ENCODE measurements at places on chromosomes 3 and 15.

DNA sequence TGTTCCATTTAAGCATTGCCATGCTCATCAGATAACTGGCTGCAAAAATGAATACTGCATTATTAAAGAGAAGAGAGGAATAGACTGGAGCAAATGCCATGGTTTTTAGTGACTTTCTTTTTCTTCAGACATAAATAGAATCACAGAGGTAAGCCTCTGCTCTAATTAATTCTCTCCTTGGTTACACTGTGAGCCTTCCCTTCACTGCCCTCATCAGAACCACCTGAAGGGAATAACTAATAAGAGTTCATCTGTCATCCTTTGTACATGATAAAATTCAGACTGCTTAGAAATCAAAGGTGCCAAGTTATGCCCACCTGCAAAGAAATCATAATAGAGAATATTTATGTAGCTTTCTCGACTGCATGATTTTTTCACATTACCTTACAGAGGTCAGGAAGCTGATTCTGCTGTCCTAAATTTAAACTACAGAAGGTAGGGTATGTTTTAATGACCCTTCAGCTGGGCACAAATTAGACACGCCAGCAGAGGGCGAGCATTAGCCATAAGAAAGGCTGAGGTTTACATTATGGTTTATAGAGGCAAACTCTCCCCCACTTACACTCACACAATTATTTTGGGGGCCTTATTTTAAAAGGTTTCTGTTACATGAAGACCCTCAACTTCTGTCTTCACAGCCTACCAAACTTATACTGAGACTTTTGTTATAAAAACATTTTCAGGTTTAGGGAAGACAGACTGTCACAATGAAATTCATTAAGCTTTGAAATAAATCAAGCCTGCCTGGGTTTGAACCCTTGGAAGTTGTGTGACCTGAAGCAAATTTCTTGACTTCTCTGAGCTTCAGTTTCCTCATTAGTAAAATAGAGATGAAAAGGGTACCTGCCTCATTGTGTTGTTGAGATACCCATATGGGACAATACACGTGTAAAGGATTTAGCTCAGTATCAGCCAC is 15.3 kb upstream of the UNC13C start:
- peak; percentile 24 for DNase-seq

DNA sequence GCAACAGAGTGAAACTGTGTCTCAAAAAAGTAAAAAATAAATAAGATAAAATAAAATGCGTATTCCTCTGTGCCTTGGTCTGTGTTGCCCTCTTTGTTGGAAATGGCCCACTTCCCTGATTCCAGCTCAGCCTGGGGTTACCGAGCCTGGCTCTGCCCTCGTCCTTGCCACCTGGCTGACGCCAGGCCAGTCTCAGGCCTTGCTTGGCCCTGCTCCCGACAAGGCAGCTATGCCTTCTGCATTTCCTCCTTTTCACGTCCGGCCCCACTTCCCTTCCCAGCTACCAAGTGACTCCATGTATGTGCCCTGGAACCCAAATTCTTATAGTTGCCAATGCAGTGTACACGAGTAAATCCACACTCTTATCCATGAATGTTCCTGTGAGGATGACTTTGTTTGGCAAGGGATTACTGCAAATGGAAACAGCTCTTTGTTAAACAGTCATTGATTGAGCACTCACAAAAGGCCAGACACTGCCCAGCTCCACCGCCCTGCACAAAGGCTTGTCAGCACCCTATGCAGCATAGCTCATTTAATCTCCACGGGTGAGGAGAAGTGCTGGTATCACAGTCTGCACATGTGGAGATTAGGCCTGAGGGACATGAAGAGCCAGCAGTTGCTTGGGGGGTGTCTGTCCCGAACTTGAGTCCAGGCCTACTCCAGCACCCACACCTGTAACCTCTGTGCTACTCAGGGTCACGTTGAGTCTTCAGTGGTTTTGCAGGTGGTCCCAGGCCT is 25.1 kb downstream of the SPSB4 start:
- DNase-seq: peak; percentile 57

DNA sequence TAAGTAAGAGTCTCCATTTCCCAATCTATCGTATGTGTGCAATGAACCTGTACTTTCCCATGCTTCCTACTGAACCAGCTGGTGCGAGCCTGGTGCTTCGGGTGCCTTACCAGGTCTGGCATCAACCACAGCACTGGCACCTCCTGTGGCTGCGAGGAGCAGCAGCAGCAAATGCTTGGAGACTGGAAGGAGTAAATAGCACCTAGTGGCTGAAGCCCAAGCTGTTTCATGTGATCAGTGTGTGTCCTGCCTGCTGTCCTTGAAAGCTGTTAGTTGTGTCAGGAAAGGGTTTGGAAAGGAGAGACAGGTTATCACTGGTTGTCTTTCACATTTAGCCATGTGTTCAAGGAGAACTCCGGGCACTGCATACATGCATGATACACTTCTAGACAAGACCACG is 31.8 kb downstream of the PCOLCE2 start:
- peak; percentile 23 for DNase-seq

DNA sequence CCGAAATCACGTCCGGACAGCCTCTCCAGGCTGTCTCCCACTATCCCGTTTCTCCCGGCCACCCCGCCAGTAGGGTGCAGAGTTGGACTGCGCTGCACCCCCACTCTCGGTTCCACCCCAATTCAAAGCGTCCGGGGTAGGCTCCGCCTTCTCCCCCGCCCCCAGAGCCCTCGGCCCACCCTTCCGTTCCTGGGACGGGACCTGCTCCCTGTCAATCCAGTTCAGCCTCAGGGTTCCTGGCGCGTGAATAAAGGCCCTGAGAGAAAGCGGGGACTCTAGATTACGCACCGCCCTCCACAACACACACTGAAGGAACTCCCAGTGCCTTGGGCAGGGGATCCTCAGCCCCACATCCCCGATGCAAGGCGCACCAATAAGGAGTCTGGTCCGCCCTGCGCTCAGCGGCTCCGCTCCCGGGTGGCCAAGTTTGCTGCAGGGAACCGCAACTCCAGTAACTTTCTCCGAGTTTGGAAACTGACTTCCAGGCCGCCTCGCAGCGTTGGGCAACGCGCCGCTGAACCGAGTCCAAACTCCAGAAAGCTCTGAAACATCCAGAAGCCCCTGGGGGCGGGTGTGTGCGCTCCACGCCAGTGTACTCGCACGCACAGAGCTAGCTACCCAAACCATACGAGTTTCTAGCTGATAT is 1.9 kb downstream of the ADAMTS9 start:
- no peak for DNase-seq

DNA sequence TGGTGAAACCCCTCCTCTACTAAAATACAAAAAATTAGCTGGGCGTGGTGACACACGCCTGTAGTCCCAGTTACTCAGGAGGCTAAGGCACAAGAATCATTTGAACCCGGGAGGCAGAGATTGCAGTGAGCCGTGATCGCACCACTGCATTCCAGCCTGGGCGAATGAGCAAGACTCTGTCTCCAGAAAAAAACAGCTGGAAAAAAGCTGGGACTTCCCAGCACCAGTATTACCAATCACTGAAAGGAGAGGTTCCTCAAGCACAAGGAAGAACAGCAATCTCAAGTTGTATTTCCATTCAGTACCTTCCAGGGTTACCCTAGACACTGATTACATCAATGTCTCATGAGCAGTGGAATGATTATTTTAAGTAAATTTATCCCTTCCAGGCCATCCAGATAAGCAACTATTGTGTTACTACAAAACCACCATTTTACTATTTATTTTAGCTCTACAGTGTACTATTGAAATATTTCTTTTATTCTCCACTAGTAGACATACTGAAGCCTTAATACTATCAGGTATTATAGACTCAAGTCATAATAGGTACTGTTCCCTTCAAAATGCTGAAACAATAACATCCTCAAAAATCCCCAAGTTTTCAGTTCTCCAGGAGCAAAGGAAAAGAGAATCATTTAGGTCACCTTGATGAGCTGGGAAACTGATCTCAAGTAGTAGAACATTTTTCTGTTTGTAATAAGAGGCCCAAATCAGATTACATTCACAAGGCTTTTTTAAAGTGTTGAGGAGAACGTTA is 54.8 kb upstream of the VGLL4 start:
- no peak for DNase-seq

- no peak for DNase-seq
These were observed 40.4 kb upstream of the CTNNB1 start for GRCh38 chr3:41158947-41159346.

- no peak for DNase-seq
These were observed 360.0 kb upstream of the PROK2 start for GRCh38 chr3:72144773-72145505.

- DNase-seq: no peak
These were observed 18.6 kb downstream of the POMGNT2 start for GRCh38 chr3:43087249-43087776.

DNA sequence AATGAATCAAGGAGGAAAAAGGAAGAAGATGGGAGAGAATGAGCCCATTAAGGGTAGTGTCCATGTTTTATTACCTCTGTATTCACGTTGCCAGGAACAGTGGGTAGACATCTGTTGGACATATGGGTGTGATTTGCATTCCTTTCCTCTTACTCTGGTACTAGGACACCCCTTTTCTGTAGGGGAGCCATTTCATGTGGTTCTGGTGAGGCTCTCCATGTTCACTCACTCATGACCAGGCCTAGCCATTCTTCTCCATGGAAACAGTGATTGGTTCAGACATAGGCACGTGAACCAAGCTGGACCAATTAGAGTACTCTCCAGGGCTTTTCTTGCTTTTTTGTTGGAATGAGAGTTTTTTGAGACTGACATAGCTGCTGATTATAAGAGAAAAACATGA is 39.6 kb upstream of the PDCD6IP start:
- no peak for DNase-seq

DNA sequence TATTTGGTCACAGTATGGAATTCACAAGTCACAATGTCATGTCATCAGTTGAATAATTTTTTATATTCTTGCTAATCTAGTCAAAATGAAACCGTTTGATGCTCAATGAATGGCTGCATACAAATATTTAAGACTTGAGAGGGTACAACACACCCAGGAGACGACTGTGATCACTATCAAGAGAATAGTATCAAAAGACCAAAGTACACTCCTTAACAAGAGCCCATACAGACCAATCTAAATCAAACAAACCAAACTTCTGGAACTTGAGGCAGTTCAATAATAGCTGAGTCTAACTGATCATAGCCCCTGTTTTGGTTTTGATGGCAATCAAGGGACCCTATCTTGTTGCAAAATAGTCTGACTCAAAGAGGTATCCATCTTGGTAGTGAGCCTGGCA is 265.1 kb downstream of the THSD4 start:
- DNase-seq: no peak

DNA sequence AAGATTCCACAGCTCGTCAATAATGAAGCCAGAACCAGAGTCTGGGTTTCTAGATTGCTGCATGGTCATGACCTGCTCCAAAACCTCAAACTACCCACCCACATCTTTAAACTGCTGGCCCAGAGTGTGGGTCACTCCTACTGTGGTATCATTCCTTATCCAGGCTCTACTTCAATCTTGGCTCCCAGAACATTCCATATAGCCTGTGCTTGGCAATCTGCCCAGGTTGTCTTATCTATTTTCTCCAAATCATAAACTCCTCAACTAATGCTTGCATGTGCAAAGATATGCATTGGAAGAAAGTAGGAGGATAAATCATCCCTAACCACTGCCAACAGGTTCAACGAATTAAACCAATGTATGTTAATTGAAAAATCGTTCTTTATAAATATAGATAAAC is 169.7 kb downstream of the ANXA2 start:
- no peak for DNase-seq

DNA sequence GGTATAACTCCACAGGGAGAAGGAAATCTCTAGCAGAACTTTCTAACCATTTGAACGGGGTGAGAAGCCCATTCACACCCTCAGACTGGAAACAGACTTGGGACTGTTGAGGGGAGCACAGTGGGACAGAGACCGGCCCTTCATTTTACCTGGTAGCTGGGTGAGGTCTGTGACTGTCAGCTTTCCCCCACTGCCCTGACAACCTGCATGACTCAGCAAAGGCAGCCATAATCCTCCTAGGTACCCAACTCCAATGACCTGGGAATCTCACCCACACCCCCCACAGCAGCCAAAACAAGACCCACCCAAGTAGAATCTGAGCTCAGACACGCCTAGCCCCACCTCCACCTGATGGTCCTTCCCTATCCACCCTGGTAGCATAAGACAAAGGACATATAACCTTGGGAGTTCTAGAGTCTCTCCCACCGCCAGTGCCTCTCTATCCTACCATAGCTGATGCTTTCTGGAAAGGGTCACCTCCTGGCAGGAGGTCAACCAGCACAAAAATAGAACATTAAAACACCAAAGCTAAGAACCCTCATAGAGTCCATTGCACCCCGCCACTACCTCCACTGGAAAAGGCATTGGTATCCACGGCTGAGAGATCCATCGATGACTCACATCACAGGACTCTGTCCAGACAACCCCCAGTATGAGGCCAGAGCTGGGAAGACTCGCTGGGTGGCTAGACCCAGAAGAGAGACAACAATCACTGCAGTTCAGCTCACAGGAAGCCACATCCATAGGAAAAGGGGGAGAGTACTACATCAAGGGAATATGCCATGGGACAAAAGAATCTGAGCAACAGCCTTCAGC is 28.0 kb downstream of the SENP7 start:
- no peak for DNase-seq

- no peak for DNase-seq
These were observed 342.0 kb upstream of the NR2F2 start for GRCh38 chr15:95988574-95988887.

- DNase-seq: no peak
These were observed 116.9 kb downstream of the DCLK3 start for GRCh38 chr3:36647423-36647853.

- no peak for DNase-seq
These were observed 97.4 kb downstream of the LRRK1 start for GRCh38 chr15:101016581-101016980.

DNA sequence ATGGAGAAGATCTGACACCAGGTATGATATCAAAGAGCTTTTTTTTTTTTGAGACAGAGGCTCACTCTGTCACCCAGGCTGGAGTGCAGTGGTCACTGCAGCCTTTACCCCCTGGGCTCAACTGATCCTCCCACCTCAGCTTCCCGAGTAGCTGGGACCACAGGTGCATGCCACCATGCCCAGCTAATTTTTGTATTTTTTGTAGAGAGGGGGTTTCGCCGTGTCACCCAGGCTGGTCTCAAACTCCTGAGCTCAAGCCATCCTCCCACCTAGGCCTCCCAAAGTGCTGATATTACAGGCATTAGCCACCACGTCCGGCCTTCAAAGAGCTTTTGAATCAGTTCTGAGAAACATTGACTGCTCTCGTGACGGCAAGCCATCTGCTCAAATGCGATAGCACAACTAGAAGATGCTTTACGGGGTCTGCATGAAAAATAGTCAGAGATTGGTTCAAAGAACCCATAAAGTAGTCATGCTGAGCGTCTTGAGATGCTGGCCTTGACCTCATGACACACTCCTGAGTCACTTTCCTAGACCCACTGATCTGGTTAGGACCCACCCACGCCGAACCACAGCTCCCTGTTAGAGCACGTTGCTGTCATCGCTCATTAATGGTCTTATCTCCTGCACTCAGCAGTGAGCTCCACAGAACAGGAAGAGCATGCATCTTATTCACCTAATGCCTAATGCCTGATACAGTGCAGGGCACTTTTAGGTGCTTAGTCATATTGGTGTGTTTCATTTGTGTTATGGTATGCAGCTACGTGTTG is 57.0 kb upstream of the NR2F2 start:
- no peak for DNase-seq

GRCh38 chr15:48175126-48175525 is 3.0 kb downstream of the MYEF2 start:
- no peak for DNase-seq
